Stimulated activated CD4-positive, alpha-beta T cell treated with anti-CD3 and anti-CD28 coated beads, Interleukin-15, amount 100 ng/mL, for 1 hour (primary cell): ENCODE measurements at places on chromosomes 1 and 21.

- no peak for DNase-seq
Observed at GRCh38 chr1:54156201-54156600, 3.4 kb upstream of the CDCP2 start.

GRCh38 chr1:87464022-87464490 lies 135.4 kb downstream of the LMO4 start:
- no peak for DNase-seq

- DNase-seq = no peak
Observed at GRCh38 chr1:38179483-38179882, 132.9 kb upstream of the POU3F1 start.

- DNase-seq = no peak
Observed at GRCh38 chr1:100719490-100719889, at the start of gene VCAM1. VCAM1 (plus strand) TSS chr1:100719742; CDS start chr1:100719861, 119 bp downstream.

GRCh38 chr1:37858931-37859506 lies 373 bp downstream of the MTF1 start:
- DNase-seq = no peak

- no peak for DNase-seq
Observed at GRCh38 chr1:64228167-64228957, 24.9 kb downstream of the UBE2U start.
